Activated CD8-positive, alpha-beta memory T cell treated with anti-CD3 and anti-CD28 coated beads for 4 hours (primary cell): ENCODE measurements at places on chromosomes 13 and 19.

- no peak for DNase-seq
These were observed 78.8 kb downstream of the FGF14 start for GRCh38 chr13:102323012-102323411.

DNA sequence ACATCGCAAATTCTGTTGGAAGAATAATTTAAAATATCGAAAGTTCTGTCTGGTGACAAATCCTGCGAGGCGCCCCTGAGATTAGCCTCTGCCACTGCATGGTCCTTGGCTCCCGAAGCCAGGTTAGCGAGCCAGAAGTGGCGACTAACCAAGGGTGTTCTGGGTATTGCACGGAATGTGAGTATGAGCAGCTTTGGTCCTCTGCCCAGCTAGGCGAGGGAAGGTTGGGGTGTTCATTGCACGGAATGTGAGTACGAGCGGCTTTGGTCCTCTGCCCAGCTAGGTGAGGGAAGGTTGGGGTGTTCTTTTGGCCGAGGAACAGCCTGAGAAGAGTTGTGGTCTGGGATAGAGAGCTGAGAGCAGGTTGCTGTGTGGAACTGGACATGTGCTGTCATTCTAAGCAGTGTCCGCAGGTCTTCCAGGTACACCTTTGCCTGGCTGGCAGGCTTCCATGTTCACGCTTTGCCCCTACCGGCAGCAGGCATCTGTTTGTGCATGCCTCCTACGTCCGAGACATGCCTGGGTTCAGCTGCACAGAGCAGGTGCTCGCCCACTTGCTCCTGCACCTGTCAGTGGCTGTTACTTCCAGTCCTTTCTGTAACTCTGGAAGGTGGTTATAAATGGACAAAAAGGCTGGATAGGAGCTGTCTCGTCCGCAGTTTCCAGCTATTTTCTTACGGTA lies 18.3 kb upstream of the TEX29 start:
- no peak for DNase-seq

- DNase-seq: no peak
These were observed 2138.5 kb upstream of the PCDH20 start for GRCh38 chr13:63554157-63554556.

DNA sequence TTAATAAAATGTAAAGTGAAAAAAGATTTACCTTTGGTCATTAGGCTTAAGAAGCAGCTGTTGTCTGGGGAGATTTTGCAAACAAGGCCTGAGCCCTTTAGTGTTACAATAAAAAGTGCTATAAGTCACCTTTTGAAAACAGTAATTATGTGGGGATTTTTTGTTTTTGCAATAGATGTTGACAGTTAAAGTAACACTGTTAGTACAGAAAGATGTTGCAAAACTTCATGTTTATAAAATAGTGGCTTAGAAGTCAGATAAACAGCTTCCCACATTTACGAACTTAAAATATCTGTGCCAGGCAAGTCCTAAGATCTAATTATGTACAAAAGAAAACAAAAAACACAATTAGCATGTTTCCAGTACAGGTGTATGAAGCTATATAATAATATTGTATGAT lies 138.0 kb upstream of the IRS2 start:
- no peak for DNase-seq

DNA sequence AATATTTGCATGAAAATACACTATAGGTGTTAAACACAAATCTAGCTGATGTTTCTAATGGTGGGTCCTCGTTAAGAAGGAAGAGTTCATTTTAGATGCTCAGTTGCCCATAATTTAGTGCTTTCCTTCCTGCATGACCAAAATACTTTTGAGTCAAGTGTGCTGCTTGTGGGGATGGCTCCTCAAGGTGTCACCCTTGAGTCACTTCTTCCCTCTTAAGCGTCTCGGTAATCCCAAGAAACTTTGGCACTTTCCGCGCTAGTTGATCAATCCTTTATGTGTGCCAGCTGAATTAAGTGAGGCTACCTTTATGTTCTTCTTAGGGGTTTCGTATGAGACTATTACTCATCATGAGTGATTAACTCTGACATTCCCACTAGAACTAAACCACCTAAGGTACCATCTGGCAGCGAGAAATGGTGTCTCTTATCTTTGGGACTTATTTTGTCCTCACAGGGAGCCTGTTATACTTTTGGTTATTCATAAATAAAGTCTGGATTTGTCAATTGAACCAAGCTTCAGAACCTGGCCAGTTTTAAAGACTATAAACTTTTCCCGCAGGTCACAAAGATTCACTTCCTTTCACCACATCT lies 106.8 kb downstream of the NHLRC3 start:
- DNase-seq: no peak

- DNase-seq: no peak
These were observed 7.5 kb upstream of the SDHAF1 start for GRCh38 chr19:35987571-35987896.

DNA sequence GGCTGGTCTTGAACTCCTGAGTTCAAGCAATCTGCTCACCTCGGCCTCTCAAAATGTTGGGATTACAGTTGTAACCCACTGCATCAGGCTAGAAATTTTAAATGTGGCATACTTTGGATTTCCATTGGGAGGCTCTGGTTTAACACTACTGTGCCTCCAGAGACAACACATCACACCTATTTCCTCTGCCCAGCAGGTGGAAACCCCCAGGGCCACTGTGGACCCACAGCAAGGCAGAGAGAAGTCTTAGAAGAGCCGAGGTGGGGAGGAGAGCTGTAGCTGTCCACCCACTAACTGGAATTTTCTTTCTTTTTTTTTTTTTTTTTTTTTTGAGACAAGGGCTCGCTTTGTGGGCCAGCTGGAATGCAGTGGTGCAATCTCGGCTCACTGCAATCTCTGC lies 39.4 kb downstream of the IER2 start:
- no peak for DNase-seq

DNA sequence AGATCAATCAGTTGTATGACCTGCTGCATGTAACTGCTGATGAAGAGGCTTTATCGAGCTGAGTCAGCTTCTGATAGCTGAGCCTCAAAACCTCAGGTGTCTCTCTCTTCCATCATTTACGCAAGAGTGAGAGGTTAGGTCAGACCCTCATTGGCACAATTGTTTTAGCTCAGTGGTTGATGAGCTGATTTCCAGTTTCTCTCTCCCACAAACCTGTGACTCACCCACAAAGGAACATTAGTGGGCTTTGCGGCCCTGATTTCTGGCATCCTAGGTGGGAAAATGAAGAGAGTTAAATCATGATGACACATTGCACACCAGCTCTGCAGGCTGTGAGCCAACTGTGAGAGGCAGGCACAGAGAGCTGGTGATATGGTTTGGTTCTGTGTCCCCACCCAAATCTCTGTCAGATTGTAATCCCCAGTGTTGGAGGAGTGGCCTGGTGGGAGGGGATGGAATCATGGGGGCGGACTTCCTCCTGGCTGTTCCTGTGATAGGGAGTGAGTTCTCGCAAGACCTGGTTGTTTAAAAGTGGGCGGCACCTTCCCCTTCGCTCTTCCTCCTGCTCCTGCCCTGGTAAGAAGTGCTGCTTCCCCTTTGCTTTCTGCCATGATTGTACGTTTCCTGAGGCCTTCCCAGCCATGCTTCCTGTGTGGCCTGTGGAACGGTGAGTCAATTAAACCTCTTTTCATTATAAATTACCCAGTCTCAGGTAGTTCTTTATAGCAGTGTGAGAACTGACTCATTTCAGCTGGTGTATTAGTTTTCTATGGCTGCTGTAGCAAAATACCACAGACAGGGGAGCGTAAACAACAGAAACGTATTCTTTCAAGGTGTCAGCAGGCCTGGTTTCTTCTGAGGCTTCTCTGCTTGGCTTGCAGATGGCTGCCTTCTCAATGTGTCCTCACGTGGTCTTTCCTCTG lies 33.5 kb upstream of the TMTC4 start:
- no peak for DNase-seq

DNA sequence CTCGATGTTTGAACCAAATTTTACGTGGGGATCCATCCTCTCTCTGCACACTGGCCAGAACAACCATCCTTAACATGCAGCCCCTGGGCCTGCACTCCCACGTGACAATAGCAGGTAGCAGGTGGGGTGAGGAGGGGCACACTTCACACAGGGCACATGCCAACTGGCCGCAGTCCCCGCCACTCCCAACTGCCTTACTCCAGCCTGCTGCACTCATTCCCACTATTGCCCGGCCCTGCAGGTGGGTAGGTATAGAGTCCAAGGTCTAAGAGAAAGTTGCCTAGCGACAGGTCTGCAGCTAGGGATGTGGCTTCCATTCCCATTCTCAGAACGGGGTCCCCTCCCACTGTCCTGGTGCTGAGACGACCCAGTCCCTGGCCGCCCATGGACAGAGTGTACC lies 18.0 kb downstream of the VRK3 start:
- no peak for DNase-seq

DNA sequence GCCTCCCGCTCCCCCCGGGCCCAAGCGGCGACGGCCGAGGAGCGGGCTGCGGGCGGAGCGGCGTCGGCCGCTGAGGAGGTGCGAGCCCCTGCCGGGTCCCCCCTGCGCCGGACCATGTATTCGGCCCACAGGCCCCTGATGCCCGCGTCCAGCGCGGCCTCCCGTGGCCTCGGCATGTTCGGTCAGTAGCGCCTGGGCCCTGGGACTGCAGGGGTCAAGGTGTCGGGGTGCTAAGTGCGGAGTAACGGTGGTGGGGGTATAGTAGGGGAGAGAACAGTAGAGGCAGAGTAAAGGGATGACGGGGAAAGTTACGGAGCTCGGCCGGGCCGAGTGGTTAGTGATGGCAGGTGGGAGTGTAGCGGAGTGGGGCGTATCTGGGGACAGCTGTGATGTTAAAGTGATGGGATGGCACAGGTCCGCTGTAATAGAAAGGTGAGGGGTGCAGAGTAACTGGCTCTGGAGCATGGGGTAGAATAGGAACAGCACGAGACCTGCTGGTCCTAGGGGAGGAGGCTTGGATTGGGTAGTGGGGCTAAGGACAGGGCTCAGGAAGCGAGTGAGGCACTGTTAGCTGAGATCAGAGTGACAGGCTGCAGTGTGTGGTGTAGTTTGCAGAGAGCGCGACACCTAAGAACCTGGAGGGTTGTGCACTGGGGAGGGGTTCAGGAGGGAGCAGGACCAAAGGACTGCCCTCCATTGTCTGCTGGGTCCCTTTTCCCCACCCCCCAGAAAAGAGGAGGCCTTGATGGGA lies 15.7 kb downstream of the CIC start:
- DNase-seq: no peak

- DNase-seq: no peak
These were observed 47.0 kb downstream of the SMIM24 start for GRCh38 chr19:3433313-3433712.

DNA sequence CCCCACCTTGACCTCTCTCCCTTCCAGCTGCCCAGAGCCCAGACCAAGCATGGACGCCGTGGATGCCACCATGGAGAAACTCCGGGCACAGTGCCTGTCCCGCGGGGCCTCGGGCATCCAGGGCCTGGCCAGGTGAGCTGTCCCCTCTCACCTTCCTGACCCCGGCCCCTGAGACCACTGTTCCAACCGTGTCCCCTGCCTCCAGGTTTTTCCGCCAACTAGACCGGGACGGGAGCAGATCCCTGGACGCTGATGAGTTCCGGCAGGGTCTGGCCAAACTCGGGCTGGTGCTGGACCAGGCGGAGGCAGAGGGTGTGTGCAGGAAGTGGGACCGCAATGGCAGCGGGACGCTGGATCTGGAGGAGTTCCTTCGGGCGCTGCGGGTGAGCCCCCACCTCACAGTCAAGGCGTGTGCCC lies 312 bp downstream of the CAPS start:
- DNase-seq: no peak

- no peak for DNase-seq
These were observed 2.0 kb upstream of the RCBTB1 start for GRCh38 chr13:49587311-49587847.

- DNase-seq: no peak
These were observed 8.3 kb downstream of the LCP1 start for GRCh38 chr13:46173656-46174055.

GRCh38 chr13:23322353-23323336 lies 110.9 kb downstream of the SACS start:
- no peak for DNase-seq

- no peak for DNase-seq
These were observed 16.9 kb upstream of the ADGRL1 start for GRCh38 chr19:14222886-14223285.

GRCh38 chr13:18212873-18213272 lies 968.8 kb downstream of the TUBA3C start:
- no peak for DNase-seq

GRCh38 chr19:15629003-15629880 lies 11.5 kb upstream of the CYP4F3 start:
- DNase-seq: peak; percentile 81

DNA sequence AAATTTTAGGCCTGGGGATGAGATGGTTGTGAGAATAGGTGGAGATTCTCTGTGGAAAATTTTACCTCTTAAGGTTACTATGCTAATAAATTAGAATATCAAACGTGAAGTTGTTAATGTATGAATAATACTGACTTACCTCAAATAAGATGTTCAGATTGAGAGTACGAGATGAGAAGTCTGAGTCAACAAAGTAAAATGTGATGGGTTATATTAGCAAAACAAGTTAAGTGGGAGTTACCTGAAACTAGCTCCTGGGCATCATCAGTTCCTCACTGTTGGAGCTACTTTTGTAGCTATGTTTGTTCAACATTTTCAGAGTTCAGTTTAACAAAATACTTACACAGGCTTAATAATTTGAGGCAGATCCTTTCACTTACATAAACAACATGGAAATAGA lies 108.6 kb downstream of the PIBF1 start:
- no peak for DNase-seq

- no peak for DNase-seq
These were observed 25.6 kb upstream of the CABP5 start for GRCh38 chr19:48069435-48069834.

DNA sequence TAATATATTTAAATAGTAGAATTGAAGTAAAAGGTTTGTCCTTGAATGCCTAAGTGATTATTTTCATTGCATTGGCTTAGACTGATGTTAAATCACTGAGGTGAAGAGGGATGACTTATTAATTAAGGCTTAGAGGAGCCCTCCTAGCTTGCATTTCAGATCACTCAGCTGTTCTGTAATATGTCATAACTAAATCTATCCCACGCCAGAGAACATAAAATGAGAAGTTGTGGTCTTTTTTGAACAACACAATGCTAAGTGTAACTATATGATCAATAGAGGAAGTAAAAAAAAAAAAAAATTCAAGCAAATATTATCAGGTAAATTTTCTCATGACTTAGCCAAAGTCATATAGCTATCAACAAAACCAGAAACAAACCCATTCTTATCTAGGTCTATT lies 752.2 kb downstream of the GPC5 start:
- DNase-seq: no peak

DNA sequence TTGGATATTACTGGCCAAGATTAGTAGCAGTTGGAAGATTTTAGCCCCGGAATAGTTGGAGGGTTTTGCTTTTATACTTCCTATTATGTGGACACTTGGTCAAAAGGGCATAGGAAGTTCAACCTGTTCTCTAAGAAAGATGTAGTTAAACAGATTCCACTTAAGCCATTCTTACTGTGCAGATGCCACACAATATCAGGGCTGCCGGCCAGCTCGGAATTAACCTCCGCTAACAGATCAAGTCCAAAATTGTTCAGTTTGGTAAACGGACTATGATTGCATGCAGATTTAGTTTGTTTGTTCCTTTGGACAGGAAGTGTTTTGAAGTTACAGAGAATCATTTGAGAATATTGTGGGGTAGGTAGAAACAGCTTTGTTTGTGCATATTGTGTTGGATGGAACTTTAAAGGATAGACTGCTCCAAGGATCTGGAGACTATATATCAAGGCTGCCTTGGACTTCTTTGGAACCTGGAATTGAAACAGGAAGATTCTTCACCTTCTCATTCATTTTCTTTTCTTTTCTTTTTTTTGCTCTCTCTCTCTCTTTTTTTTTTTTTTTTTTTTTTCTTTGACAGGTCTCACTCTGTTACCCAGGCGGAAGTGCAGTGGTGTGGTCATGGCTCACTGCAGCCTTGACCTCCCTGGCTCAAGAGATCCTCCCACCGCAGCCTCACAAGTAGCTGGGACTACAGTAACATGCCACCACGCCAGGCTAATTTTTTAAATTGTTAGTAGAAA lies 5.0 kb upstream of the SPRY2 start:
- no peak for DNase-seq
